ENCODE measurements at places on chromosomes 3 and 15.

GRCh38 chr3:64441861-64442260 is 216.6 kb upstream of the PRICKLE2 start:
- no peak for DNase-seq

- DNase-seq, result no peak
Observed at GRCh38 chr3:85725809-85726208, 767.0 kb downstream of the CADM2 start.

DNA sequence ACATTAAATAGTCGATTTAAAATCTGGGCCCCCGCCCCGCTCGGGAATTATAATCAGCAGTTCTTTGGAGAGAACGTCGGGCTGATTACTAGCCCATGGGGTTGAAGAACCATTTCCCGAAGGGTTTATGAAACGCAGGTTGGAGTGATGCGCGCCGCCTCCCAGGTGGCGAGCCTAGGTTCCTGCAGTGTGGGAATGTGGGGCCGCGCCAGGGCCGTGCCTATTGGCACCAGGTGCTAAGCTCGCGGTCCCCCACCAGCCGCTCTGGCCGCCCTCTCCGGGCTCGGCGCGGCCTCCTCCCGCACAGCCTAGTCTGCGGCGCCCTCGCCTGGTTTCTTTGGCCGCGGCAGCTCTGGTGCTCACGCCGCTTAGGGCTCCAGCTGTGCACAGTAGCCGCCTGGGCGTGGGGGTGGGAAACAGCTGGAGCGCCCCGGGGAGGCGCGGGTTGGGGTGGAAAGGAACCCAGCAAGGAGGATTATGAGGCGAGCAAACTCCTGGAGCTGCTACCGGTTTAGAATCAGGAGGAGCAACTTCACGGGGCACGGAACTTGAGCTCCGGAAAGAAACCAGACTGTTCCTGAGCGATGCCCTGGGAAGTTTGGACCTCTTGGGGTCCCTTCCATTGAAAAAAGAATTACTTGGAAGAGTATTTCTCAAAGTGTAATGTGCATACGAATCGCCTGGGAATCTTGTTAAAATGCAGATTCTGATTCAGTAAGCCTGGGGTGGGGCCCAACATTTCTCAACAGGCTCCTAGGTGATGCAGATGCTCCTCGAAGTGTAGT is 5.6 kb upstream of the MECOM start:
- DNase-seq, result no peak

DNA sequence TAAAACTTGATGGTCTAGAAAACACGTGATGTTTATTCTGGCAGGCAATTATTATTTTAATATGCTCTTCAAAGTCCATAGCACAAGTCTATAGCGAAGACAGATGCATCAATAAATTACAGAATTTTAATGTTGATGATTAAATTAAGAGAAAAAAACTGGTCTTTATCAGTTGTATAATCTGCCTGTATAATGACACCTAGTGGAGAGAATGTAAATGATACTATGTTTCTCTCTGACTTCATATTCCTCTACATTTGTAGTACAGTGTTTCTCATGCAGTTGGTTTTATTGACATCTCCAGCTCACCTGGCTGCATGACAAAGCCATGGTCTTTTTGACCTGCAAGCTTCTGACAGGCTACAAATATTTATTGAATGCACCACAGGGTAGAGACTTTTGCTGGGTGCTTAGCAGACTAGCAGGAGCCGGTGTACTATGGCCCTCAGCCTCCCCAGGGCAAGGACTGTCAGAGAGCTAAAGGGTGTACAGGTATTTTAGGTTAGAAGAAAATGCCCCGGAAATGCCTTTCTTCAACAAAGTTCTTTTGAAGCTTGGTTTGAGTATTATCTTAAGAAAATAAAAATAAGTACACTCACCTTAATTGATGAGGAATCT is 289.9 kb downstream of the GAP43 start:
- no peak for DNase-seq

GRCh38 chr15:67761343-67761742 is 64.0 kb upstream of the SKOR1 start:
- no peak for DNase-seq

- no peak for DNase-seq
Observed at GRCh38 chr3:37594873-37595783, 266.6 kb upstream of the CTDSPL start.

- DNase-seq, result no peak
Observed at GRCh38 chr3:37709946-37710640, 151.6 kb upstream of the CTDSPL start.

GRCh38 chr15:79863886-79864285 is 32.9 kb downstream of the MTHFS start:
- no peak for DNase-seq

DNA sequence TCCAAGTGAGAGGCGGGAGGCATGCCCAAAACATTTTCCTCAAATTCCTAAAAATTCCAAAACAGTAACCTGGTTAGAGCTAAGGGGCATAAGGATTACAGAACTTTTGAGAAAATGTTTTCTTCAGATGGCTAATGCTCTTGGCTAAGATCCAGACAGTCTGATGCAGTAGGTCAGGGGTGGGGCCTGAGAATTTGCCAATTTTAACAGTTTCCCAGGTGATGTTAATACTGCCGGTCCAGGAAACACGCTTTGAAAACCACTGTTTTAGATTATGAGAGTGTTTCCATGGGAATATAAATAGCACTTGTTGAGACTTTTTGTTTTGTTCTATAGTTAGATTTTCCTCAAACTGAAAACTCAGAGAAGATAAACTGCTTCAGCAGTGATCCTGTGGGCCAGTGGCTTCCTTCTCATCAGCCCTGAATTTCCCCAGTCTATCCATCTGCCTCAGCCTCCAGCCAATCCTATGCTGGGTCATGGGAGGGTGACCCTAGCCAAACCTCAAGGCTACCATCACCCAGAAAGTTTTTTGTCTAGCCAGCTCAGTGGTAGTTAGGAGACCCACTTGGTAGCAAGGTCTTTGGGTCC is 71.6 kb upstream of the ACP3 start:
- DNase-seq, result no peak

- DNase-seq, result no peak
Observed at GRCh38 chr3:78048698-78049097, 1008.8 kb downstream of the ROBO2 start.

DNA sequence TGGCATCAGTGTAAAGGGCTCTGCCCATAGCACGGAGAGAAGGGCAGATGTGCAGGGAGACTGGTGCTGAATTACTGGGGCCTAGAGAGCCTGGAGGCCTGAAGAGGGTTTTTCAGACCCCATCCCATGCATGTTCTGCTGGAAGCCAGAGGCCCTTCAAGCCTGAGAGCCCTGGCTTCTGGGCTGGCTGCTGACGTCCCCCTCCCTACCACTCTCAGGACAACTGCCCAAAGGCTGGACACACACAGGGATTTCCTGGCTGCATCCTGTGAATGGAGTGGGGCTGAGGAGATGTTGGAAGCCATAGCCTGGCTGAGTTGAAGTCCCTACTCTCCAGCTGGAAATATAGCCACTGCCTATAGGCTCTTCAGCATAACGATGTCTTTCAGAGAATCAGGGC is 16.9 kb upstream of the DOCK3 start:
- DNase-seq, result no peak

DNA sequence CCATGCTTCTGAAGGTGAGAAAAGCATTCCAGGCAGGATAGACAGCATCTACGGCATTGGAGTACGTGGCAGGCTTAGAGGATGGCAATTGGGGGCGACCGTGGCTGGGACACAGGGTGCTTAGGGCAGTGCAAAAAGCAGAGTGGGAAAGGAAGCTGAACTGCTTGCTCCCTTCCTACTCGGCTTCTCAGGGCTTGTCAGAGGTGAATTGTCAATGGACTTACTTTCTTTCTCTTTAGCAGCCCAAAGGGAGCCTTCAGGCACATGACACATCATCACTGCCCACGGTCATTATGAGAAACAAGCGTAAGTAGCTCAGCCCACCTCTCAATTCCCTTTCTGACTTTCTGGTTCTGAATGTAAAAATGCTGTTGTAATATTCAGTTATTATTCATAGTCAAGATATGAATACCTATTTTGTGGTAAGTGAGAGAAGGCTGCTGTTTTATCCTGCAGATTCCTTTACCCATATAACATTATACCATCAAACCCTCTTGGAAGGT is 84.3 kb downstream of the KLHL25 start:
- no peak for DNase-seq

- DNase-seq, result no peak
Observed at GRCh38 chr15:72754096-72754495, 29.5 kb downstream of the ADPGK start.

DNA sequence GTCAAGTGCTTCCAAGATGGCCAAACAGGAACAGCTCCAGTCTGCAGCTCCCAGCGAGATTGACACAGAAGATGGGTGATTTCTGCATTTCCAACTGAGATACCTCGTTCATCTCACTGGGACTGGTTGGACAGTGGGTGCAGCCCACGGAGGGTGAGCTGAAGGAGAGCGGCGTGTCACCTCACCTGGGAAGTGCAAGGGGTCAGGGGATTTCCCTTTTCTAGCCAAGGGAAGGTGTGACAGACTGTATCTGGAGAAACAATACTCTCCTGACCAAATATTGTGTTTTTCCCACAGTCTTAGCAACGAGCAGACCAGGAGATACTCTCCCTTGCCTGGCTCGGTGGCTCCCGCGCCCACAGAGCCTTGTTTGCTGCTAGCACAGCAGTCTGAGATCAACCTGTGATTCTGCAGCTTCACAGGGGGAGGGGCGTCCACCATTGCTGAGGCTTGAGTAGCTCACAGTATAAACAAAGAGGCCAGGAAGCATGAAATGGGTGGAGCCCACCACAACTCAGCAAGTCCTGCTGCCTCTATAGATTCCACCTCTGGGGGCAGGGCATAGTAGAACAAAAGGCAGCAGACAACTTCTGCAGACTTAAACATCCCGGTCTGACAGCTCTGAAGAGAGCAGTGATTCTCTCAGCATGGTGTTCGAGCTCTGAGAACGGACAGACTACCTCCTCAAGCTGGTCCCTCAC is 293.5 kb upstream of the SUCLG2 start:
- DNase-seq, result peak; percentile 36

DNA sequence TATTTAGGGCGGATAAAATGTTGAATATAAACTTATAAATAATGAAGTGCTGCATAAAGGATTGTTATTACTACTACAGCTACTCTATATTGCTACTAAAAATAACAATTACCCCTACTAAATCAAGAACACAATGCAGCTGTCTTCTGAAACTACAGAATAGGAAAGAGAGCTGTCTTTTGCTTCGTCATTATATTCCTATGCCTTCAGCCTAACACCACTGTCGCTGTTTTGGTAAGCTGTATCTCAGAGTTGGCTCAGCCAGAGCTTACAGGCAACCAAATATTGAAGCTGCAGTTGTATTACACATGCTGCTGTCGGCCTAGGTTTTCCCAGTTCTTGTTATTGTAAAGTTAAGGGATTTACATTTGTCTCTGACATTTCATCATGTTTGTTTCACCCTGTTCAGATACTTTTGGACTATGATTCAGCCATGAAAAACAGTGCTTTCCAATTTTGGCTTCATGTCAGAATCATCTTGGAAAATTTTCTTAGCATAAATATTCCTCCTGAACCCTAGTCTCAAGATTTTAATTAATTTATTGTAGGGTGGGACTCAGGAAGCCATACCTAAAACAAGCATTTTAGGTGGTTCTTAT is 31.3 kb upstream of the LPP start:
- no peak for DNase-seq

All from Peyer's patch (tissue), 4 donors.